ENCODE measurements at places on chromosomes 2 and 18.

GRCh38 chr2:36486521-36487044 lies 111.4 kb downstream of the FEZ2 start:
- DNase-seq: no peak

DNA sequence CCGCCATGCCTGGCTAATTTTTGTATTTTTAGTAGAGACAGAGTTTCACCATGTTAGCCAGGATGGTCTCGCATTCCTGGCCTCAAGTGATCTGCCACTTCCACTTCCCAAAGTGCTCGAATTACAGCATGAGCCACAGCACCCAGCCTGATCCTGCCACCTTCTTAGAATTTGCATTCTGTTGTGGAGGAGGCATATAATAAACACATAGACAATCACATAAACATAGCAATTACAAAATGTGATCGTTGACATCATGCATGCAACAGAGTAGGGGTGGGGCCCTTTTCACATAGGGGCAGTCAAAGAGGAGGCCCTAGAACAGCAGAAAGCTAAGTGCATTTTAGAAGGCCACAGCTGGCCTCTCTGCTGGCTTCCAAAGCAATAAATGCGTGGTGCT lies 39.9 kb upstream of the TSPYL6 start:
- DNase-seq: no peak

- no peak for DNase-seq
Observed at GRCh38 chr2:309954-310510, 22.1 kb upstream of the ALKAL2 start.

- DNase-seq: no peak
Observed at GRCh38 chr2:194730266-194730665, 926.8 kb upstream of the SLC39A10 start.

DNA sequence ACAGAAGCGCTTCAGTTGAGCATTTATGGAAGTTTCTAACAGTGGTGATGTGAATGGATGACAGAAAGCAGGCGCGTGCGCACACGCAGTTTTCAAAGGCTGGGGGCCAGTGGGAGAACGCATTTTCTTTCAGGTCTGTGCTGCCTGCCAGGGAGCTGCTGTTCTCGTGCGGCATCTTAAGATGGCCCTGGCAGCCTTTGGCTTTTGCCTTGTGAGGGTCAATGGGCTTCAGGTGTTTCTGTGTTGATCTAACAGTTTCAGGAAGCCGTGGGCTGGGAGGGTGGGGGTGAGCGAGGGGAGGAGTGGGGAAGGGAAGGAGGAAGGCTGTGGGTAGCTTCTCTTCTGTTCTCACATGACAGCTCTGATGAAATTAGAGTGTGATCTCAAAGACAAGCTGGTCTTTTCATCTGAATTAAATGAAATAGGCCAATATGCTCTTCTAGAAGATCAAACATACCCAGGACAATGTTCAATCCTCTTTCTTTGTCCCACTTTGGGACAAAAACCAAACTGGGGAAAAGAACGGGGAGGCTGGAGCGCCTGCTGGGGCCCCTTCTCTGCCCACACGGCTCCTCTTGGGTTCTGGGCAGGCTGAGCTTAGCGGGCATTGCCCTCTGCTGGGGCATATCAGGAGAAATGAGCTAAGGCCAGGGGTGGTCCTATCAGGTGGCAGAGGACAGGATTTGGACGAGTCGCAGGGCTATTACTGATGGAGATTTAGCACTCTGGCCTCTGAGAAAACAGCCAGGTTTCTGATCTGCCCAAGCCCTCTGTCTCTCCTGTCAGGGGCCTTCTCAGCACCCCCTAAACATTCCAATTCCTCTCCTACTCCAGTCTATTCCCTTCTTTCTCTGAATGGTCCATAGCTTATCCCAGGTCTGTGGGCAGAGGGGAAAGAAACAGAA lies 126.2 kb upstream of the LGALSL start:
- no peak for DNase-seq

DNA sequence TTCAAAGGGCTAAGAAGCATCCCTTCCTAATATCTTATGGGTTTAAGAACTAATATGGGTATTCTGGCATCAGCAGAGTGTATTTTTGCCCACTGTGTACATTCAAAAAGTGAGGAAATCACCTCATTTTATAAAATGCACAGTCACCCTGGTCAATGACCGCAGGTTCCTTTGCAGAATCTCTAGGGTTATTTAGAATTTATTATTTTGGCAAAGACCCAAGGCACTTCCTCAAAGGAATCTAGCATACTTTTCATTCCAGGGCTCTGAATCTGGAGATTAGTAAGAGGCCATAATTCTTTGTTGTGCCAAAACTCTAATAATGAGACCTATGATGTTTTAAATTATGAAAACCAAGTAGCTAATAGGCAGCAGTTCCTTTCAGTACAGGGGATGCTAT lies 27.2 kb upstream of the CDH2 start:
- DNase-seq: no peak

DNA sequence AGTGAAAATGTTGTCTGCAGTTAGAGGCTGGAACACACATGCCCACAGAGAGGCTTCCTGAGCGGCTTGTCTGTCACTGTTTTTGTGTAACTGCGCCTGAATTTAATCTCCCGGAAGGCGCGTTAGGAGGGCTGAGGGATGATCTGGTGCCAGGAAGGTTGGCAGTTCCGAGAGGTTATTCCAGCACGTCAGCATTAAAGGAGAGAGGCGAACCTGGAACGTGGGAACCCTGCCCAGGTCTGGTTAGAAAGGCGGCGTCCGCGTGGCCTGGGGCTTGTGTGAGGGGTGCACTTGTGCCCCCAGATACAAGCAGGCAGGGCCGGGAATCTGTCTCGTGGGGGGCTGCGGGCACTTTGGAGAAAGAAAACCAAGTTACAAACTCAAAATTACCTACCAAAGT lies 75.3 kb downstream of the NFATC1 start:
- no peak for DNase-seq

DNA sequence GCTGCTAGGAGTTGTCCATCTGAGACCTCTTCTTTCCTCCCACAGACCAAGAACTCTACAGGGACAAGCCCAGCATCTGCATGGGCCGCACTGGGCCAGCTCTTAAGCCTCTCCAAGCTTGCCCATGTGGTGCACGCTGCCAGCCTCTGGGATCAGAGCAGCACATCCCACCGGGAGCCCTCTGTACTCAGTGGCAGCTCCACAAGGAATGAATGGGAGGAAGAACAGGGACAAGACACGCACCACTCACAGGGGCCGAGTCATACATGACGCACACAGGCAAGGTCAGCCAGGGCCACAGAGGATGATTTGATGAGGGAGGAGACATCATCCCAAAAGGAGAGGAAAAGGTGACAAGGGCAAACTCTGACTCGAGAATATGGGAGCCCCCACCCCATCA lies 268.3 kb downstream of the KLHL29 start:
- no peak for DNase-seq

DNA sequence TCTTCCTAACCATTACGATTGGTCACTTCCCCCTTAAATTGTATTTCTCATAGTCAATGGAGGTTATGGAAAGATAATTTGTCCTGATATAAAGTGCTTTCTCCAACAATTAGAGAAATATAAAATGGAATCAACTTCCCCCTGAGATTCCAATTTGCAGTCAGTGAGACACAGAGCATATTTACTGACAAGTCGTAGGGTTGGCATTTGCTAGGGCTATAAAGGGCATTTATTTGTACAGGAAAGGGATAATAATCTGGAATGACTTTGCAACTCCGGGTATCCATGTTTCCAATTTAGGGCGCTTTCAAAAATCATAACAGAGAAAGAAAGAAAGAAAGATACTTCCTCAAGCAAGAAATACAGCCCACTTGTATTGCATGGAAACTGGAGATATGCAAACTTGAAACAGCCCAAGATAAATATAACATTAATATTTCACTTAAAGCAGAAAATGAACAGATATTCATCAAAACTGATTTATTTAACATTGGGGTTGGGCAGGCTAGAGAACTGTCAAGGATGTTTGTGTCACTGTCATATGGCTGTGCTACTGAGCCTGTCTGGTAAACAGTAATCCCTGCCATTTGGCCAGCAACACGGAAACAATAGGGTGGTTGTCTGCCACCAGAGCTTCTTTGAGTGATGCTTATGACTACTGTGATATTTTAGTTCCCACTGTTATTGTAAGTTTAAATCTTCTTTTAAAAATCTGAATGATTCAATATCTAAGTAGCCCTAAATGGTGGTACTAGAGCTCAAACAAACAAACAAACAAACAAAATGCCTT lies 621.8 kb downstream of the LRP1B start:
- no peak for DNase-seq

DNA sequence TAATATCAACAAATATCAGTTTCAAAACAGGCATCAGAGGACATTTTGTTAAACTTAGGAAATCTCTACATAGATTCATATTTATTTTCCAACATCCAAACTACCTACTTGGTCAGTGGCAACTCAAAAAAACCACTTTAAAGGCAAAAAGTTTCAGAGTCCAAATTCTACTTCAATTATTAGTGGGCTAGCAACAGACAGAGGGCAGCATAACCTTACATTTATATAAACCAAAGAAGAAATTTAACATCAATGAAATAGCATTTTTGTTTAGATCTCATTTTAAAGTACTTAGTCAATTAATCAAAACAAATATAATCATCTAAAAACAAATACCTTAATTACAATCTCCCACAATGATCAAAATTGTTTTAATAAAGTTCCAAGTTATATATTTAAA lies 33.3 kb downstream of the RTTN start:
- no peak for DNase-seq

DNA sequence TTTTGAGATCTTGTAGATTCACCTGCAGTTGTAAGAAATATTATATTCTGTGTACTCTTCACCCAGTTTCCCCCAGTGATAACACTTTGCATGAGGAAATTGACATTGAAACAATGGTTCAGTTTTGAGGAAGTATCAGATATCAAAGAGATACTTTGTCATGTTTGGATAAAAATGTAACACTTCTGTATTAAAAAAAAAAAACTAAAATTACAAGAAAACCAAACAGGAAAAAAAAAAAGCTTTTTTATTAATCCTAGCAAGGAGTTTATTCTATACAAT lies 204.0 kb downstream of the ARL4C start:
- DNase-seq: no peak

- no peak for DNase-seq
Observed at GRCh38 chr2:42572297-42573081, 4.1 kb downstream of the MTA3 start.

GRCh38 chr2:47301277-47301618 lies 101.7 kb upstream of the MSH2 start:
- DNase-seq: no peak

GRCh38 chr2:45026924-45027450 lies 17.7 kb upstream of the SIX2 start:
- no peak for DNase-seq

- no peak for DNase-seq
Observed at GRCh38 chr2:109406301-109406700, 207.5 kb downstream of the SEPTIN10 start.

- no peak for DNase-seq
Observed at GRCh38 chr2:188610827-188611226, 319.2 kb downstream of the GULP1 start.

DNA sequence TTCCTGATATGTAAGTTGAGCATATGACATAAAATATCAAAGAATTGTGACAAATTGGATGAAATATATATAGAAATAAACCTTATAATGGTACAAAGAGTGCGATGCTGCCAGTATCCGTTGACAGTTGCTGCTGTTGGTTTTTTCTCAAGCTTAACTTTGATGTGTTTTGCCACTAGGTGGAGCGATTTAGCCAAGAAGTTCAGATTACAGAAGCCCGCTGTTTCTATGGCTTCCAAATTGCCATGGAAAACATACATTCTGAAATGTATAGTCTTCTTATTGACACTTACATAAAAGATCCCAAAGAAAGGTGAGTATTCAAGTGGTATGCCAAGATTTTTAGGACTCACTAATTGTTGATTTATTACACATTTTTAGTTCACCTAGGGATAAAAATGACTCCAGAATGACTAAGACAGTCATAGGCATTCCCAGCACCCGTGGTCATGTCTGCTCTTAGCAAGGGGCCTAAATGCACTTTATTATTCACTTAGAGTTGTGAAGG lies 2.1 kb downstream of the RRM2 start:
- no peak for DNase-seq

DNA sequence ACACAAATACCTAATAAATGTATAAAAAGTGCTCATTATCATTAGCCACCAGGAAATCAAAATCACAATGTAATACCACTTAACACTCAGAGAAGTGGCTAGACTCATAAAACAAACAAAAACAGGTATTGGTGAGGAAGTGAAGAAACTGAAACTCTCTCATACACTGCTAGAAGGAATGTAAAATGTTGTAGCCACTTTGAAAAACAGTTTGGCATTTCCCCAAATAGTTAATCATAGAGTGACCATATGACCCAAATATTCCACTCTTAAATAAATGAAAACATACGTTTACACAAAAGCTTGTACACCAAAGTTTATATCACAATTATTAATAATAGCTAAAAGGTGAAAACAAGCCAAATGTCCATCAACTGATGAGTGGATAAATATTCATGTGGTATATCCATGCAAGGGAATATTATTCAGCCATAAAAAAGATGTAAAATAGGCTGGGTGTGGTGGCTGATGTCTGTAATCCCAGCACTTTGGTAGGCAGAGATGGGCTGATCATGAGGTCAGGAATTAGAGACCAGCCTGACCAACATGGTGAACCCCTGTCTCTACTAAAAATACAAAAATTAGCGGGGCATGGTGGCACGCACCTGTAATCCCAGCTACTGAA lies 86.2 kb upstream of the COL5A2 start:
- DNase-seq: no peak

DNA sequence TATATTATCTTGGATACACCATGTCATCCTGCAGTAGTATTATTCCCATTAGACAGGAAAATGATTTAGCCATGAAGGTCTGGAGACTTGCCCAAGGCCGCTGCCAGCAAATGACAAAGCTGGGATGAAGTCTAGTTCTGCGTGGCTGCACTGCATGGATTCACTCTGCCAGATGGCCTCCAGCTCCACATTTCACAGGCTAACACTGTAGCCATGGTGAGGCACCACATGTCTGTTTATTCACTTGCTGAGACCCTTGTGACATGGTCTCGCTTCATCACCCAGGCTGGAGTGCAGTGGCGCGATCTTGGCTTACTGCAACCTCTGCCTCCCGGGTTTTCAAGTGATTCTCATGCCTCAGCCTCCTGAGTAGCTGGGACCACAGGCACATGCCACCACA lies 31.5 kb upstream of the SCG2 start:
- no peak for DNase-seq

DNA sequence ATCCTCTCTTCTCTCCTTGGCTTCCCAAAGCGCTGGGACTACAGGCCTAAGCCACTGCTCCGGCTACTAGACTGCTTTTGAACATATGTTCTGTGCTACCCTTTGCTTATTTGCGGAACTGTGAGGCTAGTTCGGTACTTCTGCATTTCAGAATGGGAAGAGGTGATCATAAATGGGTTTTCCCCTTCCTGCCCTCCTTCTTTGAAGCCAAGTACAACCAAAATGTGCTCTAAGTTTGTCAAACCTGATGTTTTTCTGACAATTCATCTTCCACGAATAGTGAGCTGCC lies 1.7 kb upstream of the ESCO1 start:
- DNase-seq: no peak

DNA sequence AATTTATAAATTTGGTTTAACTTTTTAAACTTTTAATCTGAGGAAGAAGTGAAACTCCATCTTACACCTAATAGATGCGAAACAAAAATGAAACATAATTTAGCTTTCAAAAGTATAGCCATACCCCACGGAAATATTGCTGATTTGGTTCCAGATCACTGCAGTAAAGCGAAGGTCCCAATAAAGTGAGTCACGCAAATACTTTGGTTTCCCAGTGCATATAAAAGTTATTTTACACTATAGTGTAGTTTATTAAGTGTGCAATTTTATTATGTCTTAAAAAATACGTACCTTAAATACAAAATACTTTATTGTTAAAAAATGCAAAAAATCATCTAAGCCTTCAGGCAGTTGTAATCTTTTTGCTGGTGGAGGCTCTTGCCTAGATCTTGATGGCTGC lies 55.1 kb downstream of the TWSG1 start:
- no peak for DNase-seq

- no peak for DNase-seq
Observed at GRCh38 chr2:26011990-26012856, 21.7 kb upstream of the RAB10 start.

Data from stimulated activated CD4-positive, alpha-beta T cell treated with anti-CD3 and anti-CD28 coated beads, Interleukin-4, amount 100 ng/mL, for 48 hours (primary cell).